ENCODE measurements at places on chromosomes 7 and 10.

DNA sequence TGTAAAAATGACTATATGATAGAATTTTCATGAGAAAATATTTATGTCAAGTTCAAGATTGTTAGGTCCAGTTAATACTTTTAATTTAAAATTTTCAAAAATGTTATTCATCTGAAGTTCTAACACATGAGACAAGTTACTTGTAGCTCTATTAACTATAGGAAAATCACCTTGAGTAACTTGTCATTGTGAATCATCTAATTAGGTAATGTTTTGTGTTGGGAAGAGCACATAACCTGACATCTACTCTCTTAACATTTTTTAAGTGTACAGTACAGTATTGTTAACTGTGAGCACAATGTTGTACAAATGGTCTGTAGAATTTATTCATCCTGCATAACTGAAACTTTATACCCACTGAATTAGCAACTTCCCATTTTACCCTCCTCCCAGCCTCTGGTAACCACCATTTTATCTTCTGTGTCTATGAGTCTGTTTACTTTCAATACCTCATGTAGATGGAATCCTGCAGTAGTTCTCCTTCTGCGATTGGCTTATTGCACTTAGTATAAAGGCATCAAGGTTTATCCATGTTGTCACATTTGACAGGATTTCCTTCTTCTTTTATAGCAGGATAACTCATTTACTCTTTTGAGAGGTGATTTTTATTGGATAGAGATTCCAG, 54.6 kb downstream of the ARL4A start:
- H3K4me1 ChIP-seq = no peaks in the 10 kb centered on the region
- no peak overlapping the region for H3K4me3 ChIP-seq
- peaks cover 2% of the 10 kb centered on the region for H3K36me3 ChIP-seq
- no peak for DNase-seq

GRCh38 chr10:93850031-93851015, 43.5 kb upstream of the SLC35G1 start:
- no peaks in the 10 kb centered on the region for H3K36me3 ChIP-seq
- peaks cover 26% of the 10 kb centered on the region for H3K27me3 ChIP-seq
- DNase-seq = no peak
- no peak overlapping the region for H3K27ac ChIP-seq

GRCh38 chr10:95330966-95331453, 40.2 kb upstream of the PDLIM1 start:
- H3K4me3 ChIP-seq = no peak overlapping the region
- DNase-seq = no peak
- H3K27ac ChIP-seq = no peak overlapping the region

DNA sequence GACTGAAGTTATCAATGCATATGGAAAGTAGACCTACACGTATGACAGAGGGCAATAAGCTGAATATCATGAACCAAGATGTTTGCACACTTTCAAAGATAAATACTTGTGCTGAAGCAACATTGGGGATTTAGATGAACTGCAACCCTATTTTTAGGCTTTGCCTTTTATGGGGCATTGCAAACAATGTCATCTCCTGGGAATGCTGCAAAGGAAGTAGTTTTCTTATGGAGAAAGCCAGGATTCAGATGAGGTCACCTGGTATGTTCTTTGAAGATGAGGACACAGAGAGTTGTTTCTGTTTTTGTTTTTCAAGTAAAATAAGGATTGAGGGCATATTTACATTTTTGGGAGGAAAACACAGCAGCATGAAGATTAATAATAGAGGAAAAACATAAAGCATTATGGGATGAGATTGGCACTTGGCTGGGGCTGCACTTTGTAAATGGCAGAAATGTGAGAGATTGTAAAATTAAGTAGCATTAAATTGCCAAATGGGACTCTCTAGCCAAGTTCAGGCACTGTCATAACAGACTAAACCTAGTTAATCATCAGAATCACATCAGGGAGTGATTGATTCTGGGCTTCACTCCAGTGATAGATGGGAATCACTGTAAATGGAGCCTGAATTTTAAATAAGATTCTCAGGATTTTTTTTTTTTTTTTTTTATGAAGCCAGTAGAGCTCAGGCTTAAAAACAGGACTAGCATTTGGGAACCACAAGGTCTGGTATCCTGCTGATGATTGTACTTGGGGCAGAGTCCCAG, 63.1 kb downstream of the MALRD1 start:
- no peak for DNase-seq
- H3K27me3 ChIP-seq = no peaks in the 10 kb centered on the region
- H3K27ac ChIP-seq = no peak overlapping the region
- no peaks in the 10 kb centered on the region for H3K36me3 ChIP-seq
- no peak overlapping the region for H3K4me3 ChIP-seq

DNA sequence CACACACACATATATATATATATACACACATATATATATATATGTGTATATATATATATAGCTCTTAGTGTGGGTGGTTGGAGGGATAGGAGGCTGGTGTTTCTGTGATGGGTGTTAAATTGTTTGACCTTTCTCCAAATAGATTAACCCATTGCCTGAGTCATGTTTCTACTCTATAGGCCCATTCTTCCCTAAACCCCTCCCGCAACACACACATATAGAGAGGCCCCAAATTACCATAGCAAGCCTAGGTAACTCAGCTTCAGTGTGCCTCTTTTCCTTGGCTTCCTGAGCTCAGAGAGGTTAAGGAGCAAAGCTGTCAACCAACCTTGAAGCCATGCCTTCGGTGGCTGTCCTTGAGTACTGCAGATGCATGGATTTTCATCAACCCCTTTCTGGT, 98.7 kb upstream of the ADO start:
- H3K27ac ChIP-seq = no peak overlapping the region
- peaks cover 2% of the 10 kb centered on the region for H3K36me3 ChIP-seq
- H3K4me1 ChIP-seq = no peaks in the 10 kb centered on the region
- DNase-seq = no peak

DNA sequence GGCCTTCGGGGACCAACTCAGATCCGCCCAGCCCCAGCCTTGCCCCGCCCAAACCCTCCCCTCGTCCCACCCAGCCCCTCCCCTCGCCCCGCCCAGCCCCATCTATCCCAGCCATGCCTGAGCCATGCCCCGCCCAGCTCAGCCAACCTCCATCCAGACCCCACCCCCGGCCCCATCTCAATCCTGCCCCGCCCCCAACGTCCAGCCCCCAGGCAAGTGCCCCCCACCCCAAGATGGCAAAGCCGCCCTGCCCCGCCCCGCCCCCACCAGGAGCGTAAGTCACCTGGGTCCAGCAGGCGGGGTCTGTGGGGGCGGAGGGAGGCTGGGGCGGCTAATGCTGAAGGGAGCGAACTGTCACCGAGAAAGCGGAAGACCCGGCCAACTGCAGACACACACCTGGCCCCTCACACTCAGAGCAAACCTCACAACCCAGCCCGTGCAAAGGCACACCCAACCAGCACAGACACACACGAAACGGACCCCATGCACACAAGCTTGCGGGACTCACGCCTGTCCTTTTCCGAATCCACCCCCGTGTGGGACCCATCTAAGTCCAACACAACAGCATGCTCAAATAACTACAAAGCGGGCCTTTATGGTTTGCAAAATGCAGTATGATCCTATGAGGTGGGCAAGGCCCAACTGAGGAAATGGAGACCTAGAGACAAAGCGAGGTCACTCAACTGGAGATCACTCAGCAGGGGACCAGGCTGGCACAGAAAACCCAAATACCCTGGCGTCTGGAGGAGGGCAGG, 11.5 kb upstream of the OGA start:
- peaks cover 45% of the 10 kb centered on the region for H3K4me1 ChIP-seq
- H3K36me3 ChIP-seq = peaks cover 12% of the 10 kb centered on the region
- peak overlapping the region; percentile 94 for H3K27ac ChIP-seq
- no peaks in the 10 kb centered on the region for H3K27me3 ChIP-seq
- no peak for DNase-seq
- peak overlapping the region; percentile 88 for H3K4me3 ChIP-seq

- peaks cover 46% of the 10 kb centered on the region for H3K4me1 ChIP-seq
- H3K4me3 ChIP-seq = no peak overlapping the region
- H3K27me3 ChIP-seq = no peaks in the 10 kb centered on the region
- H3K36me3 ChIP-seq = peaks cover 2% of the 10 kb centered on the region
- no peak for DNase-seq
- peak overlapping the region; percentile 67 for H3K27ac ChIP-seq
Measured at GRCh38 chr7:44894888-44895580, 9.7 kb upstream of the PURB start.

GRCh38 chr7:13633857-13634256, 355.6 kb downstream of the ETV1 start:
- H3K36me3 ChIP-seq = no peaks in the 10 kb centered on the region
- H3K4me1 ChIP-seq = no peaks in the 10 kb centered on the region
- no peaks in the 10 kb centered on the region for H3K27me3 ChIP-seq
- H3K4me3 ChIP-seq = no peak overlapping the region
- H3K27ac ChIP-seq = no peak overlapping the region

GRCh38 chr7:119281181-119281846, 991.7 kb upstream of the KCND2 start:
- H3K27ac ChIP-seq = no peak overlapping the region
- H3K27me3 ChIP-seq = no peaks in the 10 kb centered on the region
- no peak for DNase-seq
- H3K36me3 ChIP-seq = peaks cover 4% of the 10 kb centered on the region
- no peaks in the 10 kb centered on the region for H3K4me1 ChIP-seq

DNA sequence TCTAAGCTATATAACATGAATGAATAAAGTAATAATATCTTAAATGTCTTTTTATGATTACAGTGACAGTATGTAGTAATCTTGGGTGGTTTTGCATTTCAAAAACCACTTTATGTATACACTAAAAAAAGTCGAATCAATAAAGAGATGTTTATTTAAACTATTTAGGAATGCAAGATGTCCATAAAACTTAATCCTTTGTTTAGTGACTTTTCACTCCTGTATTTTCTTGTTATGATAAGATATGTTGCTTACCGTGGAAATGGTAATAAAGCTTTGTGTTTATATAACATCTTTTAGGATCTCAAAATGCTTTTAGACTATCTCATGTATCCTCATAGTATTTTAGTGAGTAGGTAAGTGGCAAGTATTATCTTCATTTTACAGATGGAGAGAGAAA, 48.5 kb downstream of the SP4 start:
- DNase-seq = no peak
- H3K4me3 ChIP-seq = no peak overlapping the region
- H3K4me1 ChIP-seq = peaks cover 45% of the 10 kb centered on the region
- H3K27ac ChIP-seq = no peak overlapping the region
- no peaks in the 10 kb centered on the region for H3K27me3 ChIP-seq

DNA sequence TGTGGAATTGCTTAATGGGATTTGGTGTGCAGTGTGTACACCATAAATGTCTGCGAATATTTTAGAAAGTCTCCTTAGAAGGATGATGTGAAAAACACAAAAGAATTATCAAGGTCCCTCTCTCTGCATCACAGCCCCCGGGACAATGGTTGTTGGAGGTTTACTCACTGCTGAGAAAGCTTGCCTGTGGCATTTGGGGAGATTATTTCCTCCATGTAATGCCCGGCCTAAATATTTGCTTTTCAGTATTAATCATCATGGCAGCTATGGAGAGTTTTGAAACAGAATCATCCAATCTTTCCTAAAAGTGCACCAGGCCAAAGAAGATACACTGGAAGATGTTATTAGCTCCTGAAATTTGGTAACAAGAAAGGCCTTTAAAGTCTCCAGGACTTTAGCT, 113.8 kb upstream of the ADCY1 start:
- no peak overlapping the region for H3K4me3 ChIP-seq
- H3K4me1 ChIP-seq = no peaks in the 10 kb centered on the region
- no peak for DNase-seq
- H3K27me3 ChIP-seq = peaks cover 25% of the 10 kb centered on the region
- no peak overlapping the region for H3K27ac ChIP-seq
- no peaks in the 10 kb centered on the region for H3K36me3 ChIP-seq

GRCh38 chr7:75995052-75995471, 667 bp upstream of the TMEM120A start:
- H3K27me3 ChIP-seq = no peaks in the 10 kb centered on the region
- H3K36me3 ChIP-seq = peaks cover 11% of the 10 kb centered on the region
- DNase-seq = no peak
- H3K27ac ChIP-seq = no peak overlapping the region
- H3K4me1 ChIP-seq = peaks cover 34% of the 10 kb centered on the region

DNA sequence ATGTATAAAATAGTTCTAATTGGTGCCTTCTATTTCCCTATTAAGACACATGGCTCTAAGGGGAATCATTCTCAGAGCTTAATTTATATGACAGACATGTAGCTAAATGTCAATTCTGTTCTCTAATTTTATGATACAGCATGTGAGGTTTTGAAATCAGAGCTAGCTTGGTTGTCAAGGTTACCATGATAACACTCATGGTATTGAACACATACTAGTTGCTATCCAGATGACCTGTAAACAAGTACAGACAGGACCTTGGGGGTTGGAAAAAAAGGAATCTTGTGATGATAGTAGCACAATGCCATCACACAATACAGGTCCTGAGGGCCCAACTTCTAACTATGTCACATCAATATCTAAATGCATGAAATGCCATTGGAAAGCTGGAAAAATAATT, 49.2 kb downstream of the RHOBTB1 start:
- DNase-seq = no peak
- H3K4me3 ChIP-seq = no peak overlapping the region
- H3K36me3 ChIP-seq = no peaks in the 10 kb centered on the region
- no peak overlapping the region for H3K27ac ChIP-seq

DNA sequence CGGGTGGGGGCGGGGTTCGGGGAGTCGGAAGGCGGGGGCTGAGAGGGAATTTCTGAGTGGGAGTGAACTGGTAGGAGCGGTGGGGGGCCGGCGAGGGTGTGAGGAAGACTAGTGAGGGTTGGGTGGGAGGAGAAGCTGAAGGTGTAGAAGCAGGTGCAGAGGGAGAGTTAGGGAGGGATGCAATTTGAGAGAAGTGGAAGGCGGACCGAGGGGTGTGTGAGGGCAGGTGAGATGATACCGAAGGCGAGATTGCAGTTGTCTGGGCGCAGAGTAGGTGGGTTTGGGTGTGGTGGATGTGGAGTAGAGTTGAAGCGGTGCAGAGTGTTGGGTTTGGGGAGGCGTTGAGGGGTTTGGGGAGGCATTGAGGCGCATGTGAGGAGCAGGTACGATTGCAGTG, 643 bp downstream of the KAT6B start:
- H3K27ac ChIP-seq = peak overlapping the region; percentile 93
- DNase-seq = no peak
- H3K4me1 ChIP-seq = peaks cover 63% of the 10 kb centered on the region

DNA sequence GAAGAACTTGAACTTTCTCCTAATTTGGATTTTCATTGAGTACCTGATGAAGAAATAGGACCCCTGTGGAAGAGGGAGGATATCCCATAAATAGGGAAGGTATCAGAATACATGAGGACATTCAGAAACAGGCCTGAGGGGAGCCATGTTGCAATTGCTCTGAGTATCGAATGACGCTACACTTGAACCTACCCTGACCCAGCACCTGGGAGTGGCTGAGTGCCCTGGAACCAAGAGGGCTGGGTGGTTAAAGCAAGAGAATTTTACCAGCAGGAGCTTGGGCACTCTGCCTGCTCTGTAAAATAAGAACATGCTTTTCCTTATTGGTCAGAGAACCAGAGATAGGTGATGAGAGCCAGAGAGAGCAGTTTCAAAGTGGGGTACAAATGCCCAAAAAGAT, 7.2 kb downstream of the NEUROD6 start:
- H3K36me3 ChIP-seq = no peaks in the 10 kb centered on the region
- H3K4me1 ChIP-seq = no peaks in the 10 kb centered on the region
- peaks cover 14% of the 10 kb centered on the region for H3K27me3 ChIP-seq
- DNase-seq = no peak
- H3K4me3 ChIP-seq = no peak overlapping the region

GRCh38 chr10:48343921-48344598, 37.6 kb downstream of the MAPK8 start:
- H3K27ac ChIP-seq = no peak overlapping the region
- no peak for DNase-seq
- no peak overlapping the region for H3K4me3 ChIP-seq
- peaks cover 45% of the 10 kb centered on the region for H3K4me1 ChIP-seq
- H3K36me3 ChIP-seq = peaks cover 4% of the 10 kb centered on the region

Measured in central memory CD8-positive, alpha-beta T cell (primary cell).